CD4-positive, alpha-beta T cell (primary cell): ENCODE measurements at places on chromosomes 6 and 20.

GRCh38 chr20:48850257-48850976, 22.6 kb upstream of the PREX1 start:
- no peak for DNase-seq

GRCh38 chr20:13338999-13339411, 117.9 kb downstream of the ISM1 start:
- no peak for DNase-seq

DNA sequence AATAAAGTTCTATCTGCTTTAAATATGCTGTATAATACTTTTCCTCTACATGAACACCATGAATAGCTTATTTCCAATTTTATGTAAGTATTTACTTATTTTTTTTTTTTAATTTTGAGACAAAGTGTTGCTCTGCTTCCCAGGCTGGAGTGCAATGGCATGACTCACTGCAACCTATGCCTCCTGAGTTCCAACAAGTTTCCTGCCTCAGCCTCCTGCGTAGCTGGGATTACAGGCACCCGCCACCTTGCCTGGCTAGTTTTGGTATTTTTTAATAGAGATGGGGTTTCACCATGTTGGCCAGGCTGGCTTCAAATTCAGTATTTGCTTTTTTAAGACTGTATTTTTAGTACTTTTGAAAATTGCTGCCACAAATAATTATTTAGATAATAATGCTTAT, 1365.9 kb downstream of the GRIK2 start:
- no peak for DNase-seq

DNA sequence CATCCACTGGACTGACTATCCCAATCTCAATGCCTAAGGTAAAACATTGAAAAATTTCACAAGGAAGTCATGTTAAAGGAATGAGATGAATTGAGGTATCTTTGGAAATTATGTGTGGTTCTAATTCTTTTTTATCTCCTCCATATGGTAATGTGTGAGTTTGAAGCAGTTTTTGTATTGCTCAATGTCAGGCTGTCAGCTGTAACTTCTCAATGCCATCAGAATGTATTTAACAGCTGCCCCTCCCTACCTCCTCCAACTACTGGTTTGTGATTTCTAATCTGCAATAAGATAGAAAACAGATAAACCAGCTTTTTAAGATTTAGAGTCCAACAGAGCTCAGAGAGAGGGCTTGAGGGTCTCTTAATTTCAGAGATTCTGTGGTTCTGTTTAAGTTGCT, 1005.8 kb upstream of the ADGRB3 start:
- DNase-seq, result no peak

DNA sequence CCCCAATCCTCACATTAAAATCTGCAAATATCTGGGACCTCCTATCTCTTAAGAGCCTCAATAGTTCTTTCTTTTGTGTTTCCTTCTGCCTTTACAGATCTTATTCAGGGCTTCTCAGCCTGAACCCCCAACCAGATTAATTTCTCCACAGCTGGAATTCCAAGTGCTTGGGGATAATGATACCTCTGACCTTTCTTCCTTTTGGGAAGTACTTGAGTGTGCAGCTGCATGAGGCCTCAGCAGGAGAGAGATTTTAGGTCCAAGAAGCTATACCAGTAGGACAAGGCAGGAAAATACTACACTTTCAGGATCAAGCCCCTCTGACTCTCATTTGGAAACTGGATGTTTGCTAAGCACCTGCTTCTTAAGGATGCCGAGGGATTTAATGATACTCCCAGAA, 2.6 kb downstream of the PHF20 start:
- DNase-seq, result no peak

GRCh38 chr6:3370361-3371221, 86.3 kb downstream of the SLC22A23 start:
- no peak for DNase-seq

DNA sequence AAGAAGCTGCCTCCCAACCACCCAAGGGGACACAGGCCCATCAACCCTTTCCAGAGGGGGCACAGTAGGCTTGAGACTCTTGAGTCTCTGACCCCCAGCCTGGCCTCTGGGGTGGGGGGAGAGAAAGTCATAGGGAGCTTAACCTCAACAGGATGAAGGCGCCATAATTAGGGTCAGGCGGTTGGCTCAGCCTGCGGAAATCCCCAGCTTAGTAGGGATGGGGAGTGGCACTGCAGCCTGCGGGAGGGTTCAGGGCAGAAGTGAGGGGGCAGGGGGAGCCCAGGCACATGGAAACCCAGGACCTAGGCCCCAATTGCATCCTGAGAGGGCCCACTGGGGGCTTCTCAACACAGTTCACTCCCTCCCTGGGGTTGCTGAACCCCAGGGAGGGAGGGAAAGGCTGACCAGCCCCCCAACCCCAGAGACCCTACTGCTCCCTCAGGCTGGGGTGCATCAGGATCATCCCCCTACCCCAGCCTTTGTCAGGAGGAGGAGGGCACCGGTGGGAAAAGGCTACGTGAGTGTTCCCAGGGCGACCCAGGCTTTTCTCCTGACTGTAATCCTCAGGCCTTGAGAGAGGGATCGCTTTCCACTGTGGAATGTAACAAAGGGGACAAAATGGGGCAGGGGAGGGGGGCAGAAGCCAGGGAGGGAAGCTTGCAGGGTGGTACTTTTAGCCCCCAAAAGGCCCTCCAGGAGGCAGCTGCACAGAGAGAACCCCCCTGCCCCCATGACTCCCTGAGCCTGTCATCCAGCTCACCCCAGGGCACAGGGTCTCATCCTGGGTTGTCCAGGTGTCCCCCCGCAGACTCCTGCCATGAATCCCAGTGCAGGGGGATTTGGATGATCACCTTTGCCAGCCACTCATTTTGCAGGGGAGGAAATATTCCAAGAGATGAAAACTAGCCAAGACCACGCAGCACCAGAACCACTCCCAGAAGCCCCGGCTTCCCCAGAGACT, 46.4 kb downstream of the MRPL14 start:
- DNase-seq, result no peak

GRCh38 chr6:15305909-15306308, 60.0 kb downstream of the JARID2 start:
- DNase-seq, result no peak

DNA sequence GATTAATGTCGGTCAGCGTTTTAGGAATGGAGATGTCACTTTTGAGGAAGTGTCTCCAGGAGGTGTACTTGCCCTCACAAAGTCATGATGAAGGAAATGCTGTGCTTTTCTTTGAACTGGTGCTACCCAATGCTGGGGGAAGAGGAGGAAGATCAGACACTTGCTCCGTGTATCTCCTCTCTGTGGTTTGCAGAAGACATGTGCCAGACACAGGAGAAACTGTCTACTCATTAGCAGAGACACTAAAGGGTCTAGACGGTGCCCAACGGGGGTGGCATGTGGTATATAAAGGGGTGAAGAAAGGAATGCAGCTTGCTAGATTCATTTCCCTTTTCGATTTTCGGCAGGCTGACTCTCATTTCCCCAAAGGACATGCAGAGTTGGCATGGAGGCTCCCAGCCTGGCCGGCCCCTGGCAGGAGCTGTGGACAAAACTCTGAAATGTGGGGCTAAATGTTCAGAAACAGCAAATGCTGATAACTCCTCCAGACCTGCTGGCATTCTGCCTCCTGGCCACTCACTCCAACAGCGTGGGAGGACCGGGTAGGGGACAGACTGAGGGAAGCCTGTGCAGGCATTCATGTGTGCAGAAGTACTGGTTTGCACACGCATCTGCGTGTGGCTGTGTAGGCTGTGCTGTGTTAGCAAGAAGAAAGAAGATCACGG, 59.6 kb upstream of the QKI start:
- no peak for DNase-seq
